Occipital lobe (tissue), 3 donors: ENCODE measurements at places on chromosomes 3 and 15.
A peak's percentile ranks its signal among the peaks of the same experiment; 100 is the strongest.

GRCh38 chr3:15630646-15631350 is 29.3 kb downstream of the BTD start:
- DNase-seq, result no peak

GRCh38 chr3:163730684-163731083 is 1347.6 kb downstream of the SI start:
- DNase-seq, result no peak

- no peak for DNase-seq
Measured at GRCh38 chr15:77144026-77144425, 73.1 kb upstream of the TSPAN3 start.

GRCh38 chr15:50415752-50416404 is 8.3 kb upstream of the USP8 start:
- no peak for DNase-seq

- DNase-seq, result no peak
Measured at GRCh38 chr3:187729598-187729997, 15.7 kb downstream of the BCL6 start.

DNA sequence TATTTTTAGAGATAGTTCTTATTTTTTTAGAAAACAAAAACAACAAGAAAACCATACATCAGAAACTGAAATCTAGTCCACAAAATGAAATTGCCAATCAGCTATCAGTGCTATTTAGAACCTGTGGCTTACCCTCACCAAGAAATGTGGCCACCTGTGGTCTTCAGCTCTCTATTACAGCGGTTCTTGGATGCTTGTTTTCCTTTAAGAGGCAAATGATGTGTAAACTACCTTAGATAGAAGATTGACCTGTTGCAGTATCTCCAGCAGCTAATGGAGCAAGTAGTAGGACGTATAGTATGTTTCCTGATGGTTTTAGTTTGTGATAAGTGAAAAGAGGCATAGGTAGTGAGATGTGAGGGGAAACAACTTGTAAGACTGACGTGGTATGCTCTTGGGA is 21.2 kb downstream of the TFG start:
- DNase-seq, result no peak

GRCh38 chr3:41267975-41268640 is 68.8 kb downstream of the CTNNB1 start:
- no peak for DNase-seq

DNA sequence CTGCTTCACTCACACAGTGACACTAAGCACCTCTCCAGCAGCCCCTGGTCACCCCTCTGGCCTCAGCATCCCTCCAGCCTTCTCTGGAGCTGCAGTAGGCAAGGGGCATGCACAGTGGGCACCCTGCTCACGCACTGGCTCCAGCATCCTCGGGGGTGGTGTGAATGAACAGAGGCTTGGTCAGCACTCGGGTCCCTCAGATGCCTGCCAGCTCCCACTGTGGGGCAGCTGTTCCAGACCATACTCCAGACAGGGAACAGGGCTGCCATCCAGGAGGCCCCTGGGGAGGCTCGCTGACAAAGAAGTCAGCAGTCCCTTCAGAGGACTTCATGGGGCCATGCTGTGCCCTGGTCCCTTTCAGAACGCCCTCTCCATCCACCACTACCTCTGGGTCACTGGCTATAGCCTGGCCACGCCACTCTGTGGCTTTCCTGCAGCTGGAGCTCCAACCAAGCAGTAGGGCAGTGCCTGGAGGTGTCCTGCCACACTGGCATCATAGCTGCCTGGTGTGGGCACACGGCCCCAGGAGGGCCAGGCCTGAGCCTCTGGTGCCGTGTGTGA is 26.3 kb downstream of the ALS2CL start:
- no peak for DNase-seq

GRCh38 chr3:102484363-102484762 is 49.5 kb downstream of the ZPLD1 start:
- no peak for DNase-seq

DNA sequence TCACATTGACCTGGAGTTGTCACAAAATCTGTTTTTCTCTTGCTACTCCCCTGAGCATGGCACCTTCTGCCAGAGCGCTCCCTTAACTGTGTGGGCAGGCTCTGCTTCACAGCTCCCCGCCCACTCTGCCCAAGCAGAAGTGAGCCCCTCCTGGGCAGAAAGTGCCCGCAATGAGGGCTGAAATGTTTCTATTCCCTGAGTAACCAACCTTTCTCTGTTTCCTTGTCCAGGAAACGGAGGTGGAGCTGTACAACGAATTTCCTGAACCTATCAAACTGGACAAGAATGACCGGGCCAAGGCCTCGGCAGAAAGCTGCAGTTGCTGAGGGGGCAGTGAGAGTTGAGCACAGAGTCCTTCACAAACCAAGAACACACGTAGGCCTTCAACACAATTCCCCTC is 66.3 kb upstream of the ACAD9 start:
- peak; percentile 52 for DNase-seq

DNA sequence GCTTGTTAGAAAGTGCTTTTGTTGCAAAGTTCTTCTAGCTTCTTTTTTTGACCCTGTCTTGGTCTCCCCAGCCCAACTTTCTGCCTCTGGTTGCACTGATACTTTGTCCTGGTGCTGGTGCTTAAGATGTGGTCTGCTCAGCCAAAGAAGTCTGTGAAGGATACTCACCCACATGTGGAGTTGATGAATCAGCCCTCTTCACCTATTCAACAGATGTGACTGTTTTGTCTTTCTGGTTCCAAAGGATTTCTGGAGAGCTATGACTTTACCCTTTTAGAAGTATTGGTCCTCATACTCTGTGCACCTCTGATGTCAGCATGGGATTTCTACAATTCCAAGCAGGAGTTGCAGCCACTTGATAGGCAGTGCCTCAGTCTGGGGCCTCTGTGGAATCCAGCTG is 84.1 kb downstream of the PCCB start:
- DNase-seq, result no peak

DNA sequence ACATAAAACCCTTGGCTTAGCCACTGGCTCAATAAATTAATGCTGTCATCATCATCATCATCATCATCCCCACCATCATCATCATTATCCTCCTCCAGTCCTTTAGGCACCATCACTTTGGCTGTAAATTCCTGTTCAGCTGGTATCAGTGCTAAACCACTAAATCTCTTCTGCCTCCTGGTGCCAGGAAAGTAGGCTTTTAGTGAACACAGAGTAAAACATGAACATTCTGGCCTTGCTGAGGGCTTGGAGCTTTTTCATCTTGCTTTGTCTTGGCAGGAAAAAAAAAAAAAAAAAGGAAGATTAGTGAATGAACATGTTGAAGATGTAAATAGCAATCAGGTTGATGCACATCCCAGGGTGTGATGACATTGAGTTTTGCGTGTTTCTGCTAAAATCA is 67.3 kb upstream of the EIF1B start:
- no peak for DNase-seq

DNA sequence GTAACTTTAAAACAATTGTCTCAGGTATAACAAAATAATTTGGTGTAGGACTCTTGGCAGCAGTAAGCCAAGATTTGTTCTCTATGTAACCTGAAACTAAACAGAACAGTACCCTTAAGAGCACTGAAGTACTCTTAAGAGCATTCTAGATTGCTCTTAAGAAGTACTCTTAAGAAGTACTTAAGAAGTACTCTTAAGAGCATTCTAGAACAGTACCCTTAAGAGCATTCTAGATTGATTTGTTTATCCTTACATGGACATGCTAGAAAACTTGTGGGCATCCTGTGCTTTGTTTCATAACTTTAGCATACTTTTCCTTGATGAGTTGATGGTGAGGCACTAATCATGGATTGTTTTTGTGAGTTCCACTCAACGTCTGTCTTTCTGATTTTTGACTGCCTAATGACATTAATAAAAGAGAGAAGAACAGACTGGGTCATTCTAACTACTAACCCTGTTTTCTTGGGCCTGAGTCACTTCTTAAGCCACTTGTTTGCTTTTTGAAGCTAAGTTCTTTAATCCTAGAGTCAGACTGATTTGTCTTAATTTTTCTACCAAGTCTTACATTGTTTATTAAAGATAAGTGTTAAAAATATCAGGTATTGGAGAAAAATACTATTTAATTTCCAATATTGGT is 57.2 kb upstream of the UTS2B start:
- DNase-seq, result no peak

GRCh38 chr3:36196058-36196457 is 184.2 kb upstream of the STAC start:
- DNase-seq, result no peak

DNA sequence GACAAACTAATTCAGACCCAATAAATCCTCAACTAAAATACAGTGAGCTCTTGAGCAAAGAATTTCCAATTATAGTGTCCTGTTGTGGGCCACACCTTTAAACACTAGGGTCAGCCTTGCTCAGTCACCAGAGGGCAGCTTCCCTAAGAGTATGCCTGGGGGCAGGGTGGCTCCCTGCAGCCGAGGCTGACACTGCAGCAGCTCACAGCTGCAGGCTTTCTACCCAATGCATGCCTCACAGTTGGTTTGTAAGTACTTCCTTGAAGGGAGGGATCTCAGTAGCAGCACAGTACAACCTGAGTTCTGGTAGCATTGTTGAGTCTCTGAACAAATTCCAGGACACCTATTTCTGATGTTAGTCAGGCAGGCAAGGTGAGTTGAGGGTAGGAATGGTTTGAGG is 335.6 kb downstream of the TUSC7 start:
- DNase-seq, result no peak

DNA sequence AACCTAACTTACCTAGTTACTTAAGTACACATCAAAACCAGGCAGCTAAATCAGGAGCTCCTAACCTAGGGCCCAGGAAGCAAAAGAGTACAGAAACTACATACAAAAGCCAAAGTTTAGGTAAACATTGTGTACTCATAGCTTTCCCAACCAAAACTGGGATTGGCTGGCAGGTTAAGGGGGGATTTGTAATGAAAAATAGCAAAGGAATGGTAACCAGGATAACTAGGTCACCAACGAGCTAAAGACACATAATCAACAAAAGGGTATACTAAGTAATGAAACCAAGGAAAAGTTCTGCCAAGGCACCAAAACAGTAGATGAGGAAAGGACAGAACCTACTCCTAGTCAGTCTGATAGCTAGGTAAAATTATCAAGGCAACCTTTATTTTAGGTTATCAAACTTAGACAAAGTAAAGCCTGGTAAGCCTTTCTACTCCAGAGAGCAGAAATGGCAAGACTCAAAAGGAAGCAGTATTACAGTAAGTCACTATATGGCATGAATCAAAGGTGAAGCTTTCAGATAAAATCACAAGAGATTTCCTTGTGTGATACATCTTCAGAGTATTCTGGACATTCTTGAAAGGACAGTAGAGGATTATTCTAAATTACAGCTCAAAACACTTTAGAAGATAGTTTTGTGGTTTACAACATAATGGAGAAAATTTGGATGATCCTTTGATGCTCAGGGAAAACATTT is 10.2 kb downstream of the TRA2B start:
- DNase-seq, result no peak

GRCh38 chr3:41277790-41278465 is 78.6 kb downstream of the CTNNB1 start:
- no peak for DNase-seq
